ENCODE measurements at places on chromosomes 11 and 22. TPM values are rescaled to one million over a fixed set of nuclear protein-coding genes. Genes with fewer than 3 reads are reported as not detected.

CASP5 gene
- total RNA-seq: not detected

FAM181B gene
- 5.7 TPM for total RNA-seq

CHRM1 gene
- total RNA-seq: 1.3 TPM

NEFH gene
- not detected for total RNA-seq

POLD3 gene
- 29.3 TPM for total RNA-seq

OR52I2 gene
- total RNA-seq: not detected
